ENCODE measurements at places on chromosomes 6 and 20.

- no peak for DNase-seq
Measured at GRCh38 chr6:56819604-56820003, 135.3 kb upstream of the BEND6 start.

GRCh38 chr20:62459488-62459887, 16.3 kb downstream of the GATA5 start:
- no peak for DNase-seq

- DNase-seq, result no peak
Measured at GRCh38 chr20:51803148-51803854, 980 bp upstream of the SALL4 start.

- DNase-seq, result no peak
Measured at GRCh38 chr20:17407550-17407949, 123.6 kb downstream of the BFSP1 start.

DNA sequence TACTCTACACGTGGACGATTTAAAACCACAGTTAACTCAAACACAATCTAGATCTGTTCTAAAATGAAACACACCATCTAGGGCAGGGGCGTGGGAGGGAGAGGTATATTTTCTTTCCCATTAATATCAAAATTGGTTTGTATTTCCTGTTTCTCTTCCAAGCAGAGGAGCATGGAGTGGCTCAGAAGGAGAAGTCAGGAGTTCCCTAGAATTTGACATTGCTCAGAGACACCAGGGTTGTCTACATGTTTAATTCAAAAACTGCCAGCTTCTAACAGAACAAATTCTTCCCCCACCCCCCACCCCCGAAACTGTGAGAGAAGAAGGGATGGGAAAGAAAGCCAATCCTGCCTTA, 2.3 kb downstream of the PREX1 start:
- DNase-seq, result no peak

DNA sequence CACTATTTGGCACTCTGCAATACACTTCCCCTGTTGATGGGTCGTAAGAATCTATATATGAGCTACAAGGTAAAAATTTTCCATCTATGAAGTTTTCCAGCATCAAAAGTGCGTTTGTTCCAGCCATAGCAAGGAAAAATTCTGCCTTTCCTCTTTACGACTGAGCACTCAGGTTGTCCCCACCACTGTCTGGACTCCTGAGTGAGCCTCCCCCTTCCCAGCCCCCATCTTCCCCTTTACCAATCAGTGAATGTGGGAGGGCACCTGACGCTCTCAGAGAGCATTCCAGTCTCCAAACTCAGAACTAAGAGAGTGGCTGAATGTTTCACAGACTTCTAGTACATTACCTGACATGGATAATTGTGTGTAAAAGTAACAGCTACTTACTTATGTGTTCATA, at the start of gene ALDH8A1:
Gene ALDH8A1 (minus strand): TSS at position 175 of the 400 bp plus-strand sequence. CDS start 48 bp downstream, at position 127.
- no peak for DNase-seq

DNA sequence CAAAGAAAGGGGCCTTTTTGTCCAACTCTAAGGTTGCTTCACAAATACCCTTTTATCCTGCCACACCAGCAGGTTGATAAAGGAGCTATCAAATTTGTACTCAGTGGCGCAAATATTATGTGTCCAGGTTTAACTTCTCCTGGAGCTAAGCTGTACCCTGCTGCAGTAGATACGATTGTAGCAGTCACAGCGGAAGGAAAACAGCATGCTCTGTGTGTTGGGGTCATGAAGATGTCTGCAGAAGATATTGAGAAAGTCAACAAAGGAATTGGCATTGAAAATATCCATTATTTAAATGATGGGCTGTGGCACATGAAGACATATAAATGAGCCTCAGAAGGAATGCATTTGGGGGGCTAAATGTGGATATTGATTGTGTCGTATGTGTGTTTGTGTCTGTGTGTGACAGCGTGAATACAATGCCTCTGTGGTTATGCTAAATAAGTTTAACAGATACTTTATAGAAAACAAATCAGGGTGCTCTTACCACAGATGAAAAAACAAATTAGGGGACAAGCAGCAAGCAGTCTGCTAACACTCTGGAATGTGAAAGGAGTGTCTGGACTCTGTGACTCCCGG, 33.6 kb downstream of the HM13 start:
- DNase-seq, result no peak

DNA sequence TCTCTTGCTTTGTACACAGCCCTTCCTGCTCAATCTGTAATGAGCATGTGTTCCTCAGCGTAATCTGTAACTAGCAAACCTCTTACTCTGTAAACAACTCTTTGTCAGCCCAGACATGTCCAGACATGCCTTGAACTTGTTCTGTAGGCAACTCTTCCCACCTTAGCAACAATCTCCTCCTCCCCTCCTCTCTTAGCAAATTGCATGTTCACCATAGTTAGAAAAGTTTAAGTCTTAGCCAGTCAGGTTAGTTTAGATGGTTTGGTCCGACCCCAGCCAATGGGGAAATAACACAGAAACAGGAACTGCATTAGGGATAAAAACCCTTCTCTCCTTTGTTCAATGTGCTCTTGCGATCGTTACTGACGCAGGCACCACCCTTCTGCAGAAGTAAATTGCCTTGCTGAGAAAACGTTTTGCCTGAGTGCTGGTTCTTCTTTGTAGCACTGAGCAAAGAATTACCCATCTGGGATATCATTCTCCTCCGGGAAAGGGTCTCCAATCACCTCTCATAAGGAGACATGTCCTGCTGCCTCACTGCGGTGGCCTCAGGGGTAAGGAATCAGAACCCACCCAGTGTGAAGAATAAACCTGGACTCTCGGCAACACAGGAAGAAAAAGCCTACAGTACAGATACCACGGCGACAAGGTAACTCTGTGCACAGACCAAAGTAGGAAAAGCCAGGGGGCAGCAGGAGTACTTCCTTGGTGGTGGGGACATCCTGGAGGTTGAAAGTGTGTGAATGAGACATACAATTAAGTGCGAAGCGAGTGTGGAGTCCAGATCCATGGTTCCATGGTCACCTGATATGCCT, 26.2 kb downstream of the PLN start:
- DNase-seq, result no peak

- DNase-seq, result no peak
Measured at GRCh38 chr6:170192905-170193304, 98.0 kb downstream of the DLL1 start.

DNA sequence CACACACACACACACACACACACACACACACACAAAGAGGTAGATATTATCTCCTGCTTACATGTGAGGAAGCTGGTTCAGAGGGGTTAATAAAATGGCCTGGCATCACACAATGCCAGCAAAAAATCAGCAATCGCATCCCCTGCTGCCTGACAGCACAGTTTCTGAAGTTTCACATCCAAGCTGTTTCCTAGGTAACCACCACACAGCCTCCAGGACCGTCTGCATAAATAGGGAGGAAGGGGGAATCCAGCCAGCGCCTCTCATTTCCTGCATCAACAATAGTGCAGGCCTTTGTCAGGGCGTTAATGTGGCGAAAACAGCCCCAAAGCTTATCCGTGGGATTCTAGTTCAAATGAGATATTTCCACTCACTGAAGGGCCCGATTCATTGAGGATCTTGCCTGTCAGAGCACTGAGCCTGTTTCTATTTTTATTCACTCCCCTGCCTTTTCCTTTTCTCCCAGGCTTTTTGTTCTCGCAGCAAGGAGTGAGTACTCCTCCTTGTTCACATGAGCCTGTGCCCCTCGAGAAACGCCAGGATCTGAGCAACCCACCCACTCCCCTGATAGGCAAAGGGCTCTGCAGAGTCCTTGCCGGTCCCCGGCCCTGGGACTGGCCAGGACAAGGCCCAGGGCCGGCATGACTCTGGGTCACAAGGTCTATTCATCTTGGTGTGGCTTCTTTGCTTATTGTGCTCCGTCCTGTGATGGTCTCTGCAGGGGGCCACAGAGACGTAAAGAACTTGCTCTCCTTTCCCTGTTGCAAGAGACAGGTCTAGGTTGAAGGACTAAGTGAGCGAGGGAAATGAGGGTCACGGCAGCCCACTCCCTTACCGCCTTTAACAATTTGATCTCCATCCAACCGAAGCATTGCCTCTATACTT, 32.7 kb downstream of the TUBB2B start:
- no peak for DNase-seq

GRCh38 chr20:17657898-17658647, 24.0 kb downstream of the RRBP1 start:
- DNase-seq, result no peak

Data from stimulated activated CD4-positive, alpha-beta T cell treated with anti-CD3 and anti-CD28 coated beads, TNF-alpha, amount 100 ng/mL, for 4 hours (primary cell).